ENCODE measurements at places on chromosomes 3 and 15.

DNA sequence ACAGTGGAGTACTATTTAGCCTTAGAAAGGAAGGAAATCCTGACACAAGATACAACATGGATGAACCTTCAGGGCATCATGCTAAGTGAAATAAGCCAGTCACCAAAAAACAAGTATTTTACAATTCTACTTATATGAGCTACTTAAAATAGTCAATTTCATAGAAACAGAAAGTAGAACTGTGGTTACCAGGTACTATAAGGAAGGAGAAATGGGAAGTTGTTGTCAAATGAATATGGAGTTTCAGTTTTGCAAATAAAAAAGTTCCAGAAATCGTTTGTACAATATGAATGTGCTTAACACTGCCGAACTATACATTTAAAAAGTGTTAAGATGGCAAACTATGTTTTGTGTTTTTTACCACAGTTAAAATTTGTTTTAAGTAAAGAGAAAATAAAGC is 26.8 kb downstream of the TRANK1 start:
- DNase-seq, result no peak

- no peak for DNase-seq
These were observed 40.9 kb downstream of the GABRB3 start for GRCh38 chr15:26731965-26732364.

DNA sequence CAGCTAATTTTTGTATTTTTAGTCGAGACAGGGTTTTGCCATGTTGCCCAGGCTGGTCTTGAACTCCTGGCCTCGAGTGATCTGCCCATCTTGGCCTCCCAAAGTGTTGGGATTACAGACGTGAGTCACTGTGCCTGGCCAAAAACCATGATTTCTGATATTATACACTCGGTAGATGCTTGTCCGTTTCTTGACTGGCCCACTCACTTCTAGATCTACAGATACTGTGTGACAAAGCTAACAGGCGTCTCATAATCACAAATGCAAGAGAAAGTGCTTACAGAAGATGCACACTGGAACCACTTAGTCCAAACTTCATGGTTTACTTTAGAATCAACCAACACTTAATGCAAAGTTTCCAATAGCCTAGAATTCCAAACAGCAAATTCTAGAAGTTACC is 8.4 kb downstream of the PROK2 start:
- DNase-seq, result no peak

DNA sequence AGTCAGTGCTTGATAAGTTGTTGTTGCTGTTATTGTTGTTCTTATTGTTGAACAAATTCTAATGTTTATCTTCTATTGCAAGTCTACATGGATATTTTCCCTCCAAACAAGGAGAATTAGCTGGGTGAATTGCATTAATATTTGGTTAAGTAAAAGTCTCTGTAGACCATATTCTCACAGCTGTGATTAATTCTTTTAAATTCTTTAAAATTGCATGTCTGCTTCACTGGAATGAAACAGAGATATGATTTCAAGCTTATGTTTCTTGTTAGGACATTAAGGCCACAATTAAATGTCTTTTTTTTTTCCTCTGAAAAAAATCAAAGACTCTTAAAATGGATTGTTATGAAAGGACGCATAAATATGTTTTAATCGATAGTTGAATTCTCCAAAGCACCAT is 153.4 kb downstream of the EBLN2 start:
- DNase-seq, result no peak

- DNase-seq, result no peak
These were observed 1202.1 kb downstream of the ROBO1 start for GRCh38 chr3:78565712-78566111.

GRCh38 chr15:47184003-47184907 is 533.0 kb upstream of the SEMA6D start:
- DNase-seq, result no peak

- DNase-seq, result no peak
These were observed 778.5 kb downstream of the NTRK3 start for GRCh38 chr15:87477737-87478686.

- DNase-seq, result no peak
These were observed 172.0 kb downstream of the UNC13C start for GRCh38 chr15:54150255-54150654.

DNA sequence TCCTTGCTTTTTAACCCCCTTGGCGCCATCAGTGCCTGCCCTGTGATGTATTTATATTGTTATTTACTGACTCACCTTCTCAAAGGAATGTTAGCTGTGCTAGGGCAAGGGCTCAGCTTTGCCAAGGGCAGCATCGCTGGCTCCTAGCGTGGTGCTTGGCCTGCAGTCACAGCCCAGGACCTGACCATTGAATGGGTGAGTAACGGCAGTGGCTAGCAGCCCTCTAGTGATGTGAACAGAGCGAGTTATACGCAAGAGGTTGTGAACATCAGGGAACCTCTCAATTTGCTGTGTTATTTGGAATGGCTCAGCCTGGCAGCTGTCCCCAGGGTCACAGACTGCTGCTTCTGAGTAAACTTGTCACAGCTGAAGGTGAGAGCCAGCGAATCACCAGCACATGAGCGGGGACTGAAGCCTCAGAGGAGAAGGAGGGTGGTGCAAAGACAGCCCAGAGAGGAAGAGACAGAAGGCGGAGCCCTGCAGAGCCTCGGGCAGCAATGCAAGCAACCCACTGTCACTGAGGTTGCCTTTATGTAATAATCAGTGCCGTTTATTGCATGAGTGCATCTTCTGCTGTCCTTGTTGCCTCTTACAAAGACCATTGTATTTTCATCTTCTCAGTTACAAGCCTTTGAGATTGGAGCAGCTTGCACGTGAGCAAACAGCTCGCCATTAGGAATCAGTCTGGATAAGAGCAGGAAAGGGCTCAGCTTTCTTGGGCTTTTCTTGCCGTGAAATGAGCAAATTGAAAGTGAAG is 158.3 kb downstream of the SLCO3A1 start:
- no peak for DNase-seq

- no peak for DNase-seq
These were observed 12.9 kb downstream of the MB21D2 start for GRCh38 chr3:192904632-192905289.

GRCh38 chr3:183306798-183307671 is 54.0 kb downstream of the B3GNT5 start:
- DNase-seq, result no peak

- DNase-seq, result no peak
These were observed 271.8 kb downstream of the ZIC1 start for GRCh38 chr3:147680837-147681483.

DNA sequence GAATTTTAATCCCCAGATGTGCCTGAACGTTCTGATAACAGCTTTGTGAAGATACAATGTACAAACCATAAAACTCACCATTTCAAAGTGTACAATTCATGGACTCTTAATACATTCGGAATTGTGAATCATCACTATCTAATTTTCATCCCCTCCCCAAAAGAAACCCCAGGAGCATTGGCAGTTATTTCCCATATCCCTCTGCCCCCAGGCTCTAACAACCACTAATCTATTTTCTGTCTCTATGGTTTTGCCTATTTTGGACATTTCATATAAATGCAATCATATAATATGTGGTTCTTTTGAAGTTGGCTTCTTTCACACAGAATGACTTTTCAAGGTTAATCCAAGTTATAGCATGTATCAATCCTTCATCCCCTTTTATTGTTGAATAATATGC is 25.3 kb downstream of the PRICKLE2 start:
- no peak for DNase-seq

- no peak for DNase-seq
These were observed 57.2 kb downstream of the CHSY1 start for GRCh38 chr15:101194546-101195125.

- no peak for DNase-seq
These were observed 32.2 kb upstream of the ST8SIA2 start for GRCh38 chr15:92361321-92362000.

DNA sequence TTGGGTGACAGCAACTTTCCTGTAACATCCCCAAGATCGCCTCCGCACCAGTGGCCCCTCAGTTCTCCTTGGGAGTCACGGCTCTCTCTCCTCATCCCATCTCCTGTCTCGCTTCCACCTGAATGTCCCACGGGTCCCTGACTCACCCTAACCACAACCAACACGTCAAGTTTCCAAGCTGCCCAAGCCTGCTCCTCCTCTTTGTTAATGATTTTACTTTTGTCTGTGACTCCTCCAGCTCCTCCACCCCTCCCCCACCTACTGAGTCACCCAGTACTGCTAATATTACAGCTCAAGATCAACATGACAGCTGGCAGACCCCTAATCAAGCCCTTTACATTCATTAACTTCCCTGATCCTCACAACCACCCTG is 39.3 kb downstream of the BDH1 start:
- no peak for DNase-seq

- DNase-seq, result no peak
These were observed 248.5 kb downstream of the RAP2B start for GRCh38 chr3:153410517-153410916.

- DNase-seq, result peak; percentile 95
These were observed 29.6 kb upstream of the MGLL start for GRCh38 chr3:127851899-127852298.

DNA sequence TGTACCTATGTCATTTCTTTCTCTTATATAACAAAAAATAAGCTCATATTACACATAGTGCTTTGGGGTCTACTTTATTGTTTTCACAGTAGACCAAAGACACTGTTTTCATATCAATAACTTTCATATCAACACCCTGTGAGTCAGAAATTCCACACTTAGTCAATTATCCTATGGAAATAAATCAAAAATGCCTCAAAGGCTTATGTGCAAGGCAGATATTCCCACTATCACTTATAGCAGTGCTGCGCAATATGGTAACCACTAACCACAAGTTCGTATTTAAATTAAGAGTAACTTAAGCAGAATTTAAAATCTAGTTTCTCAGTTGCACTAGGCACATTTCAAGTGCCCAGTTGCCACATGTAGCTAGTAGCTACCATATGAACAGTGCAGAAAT is 15.9 kb downstream of the SCG3 start:
- no peak for DNase-seq

All from NCI-H2081 treated with DMSO at 0.1 percent for 48 hours (cell line).